ENCODE measurements at places on chromosomes 4 and X.

DNA sequence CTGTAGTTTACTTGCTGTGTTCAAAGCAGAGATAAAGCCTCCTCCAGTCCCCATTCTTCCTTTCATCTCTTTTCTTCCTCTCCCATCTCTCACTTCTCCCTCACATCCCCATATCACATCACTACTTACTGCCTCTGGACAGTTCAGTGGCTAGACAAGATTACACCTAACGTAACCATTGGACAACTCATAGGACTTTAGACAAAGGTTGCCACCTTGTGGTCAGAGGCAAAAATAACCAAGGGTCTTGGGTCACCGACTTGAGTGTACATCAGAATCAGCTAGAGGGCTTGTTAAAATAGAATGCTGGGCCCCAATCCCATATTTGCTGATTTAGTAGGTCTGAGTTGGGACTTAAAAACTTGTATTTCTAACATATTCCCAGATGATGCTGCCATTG lies 109.3 kb upstream of the DGKK start:
- DNase-seq = peak; percentile 48

DNA sequence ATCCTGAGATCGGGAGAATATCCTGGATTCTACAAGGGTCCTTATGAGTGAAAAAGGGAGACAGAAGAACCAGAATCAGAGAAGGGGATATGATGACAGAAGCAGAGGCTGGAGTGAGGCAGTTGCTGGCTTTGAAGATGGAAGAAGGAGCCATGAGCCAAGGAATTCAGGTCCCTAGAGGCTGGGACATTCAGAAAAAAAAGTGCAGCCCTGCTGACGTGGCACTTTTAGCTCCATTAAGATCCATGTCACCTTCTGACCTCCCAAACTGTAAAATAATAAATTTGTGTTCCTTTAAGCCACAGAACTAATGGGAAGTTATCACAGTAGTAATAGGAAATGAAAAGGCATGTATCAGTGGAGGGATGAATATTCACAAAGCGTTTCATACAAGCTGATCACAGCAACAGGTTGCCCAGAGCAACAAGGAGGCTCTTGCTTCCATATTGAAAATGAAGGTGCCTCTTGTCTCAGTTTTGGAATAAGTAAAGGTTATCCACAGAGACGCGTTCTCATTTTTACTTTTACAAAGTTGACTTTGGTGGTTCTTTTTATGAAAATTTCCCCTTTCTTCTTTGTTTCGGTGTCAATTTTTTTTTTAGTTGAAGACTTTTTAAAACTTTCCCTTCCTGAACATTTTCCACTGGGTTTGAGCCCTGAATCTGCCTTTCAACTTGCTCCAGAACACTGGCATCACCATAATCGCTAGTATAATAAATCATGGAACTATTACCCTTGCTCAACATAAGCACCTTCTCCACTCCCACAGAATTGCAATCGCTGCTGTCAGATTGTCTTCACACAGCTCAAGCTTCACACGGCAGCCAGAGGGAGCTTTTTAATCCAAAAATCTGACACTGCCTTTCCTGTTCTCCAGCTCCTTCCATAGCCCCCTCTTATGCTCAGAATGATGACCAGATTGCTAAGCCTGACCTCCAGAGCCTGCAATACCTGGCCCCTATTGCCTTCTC lies 127.6 kb upstream of the RBPJ start:
- DNase-seq = peak; percentile 27

DNA sequence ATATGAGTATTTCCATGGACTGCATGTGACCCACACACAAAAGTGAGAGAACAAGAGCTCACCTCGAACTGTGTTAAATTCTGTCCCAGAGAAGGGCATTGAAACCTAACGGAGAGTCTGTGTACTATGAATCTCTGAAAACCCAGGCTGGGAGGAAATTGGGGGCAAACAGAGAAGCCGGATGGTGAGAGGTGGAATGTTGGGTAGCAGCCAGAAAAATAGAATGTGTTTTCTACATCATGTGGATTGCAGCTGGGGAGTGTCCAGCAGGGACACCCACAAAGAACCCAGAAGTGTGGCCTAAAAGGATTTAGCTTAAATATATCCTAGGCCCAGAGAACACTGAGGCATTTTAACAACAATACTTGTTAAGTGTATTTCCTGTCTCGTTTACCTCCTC lies 38.6 kb downstream of the MND1 start:
- DNase-seq = peak; percentile 28

DNA sequence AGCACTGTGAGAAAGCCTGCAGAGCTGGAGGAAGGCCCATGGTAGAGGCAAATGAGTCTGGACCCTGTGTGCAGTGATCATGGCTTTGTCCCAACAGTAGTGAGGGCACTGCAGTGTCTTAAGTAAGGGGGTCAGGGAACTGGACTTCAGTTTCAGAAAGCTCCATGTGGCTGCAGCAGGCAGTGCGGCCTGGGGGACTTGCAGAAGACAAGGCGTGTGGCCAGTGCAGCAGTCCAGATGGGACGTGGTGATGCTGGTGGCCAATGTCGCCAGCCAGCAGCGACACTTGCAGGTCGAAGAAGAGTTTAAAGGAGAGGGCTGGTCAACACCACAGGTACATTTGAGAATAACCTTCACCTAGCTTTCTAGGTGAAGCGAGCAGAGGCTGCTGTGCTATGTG lies 113.4 kb downstream of the ZNF827 start:
- DNase-seq = no peak

GRCh38 chr4:6974138-6974848 lies 64.7 kb downstream of the TBC1D14 start:
- peak; percentile 86 for DNase-seq

- DNase-seq = peak; percentile 72
Measured at GRCh38 chrX:30713061-30713525, 59.9 kb downstream of the GK start.

Data from AG10803 (cell line).